ENCODE measurements at places on chromosomes 13 and 19. TPM values are rescaled to one million over a fixed set of nuclear protein-coding genes. Genes with fewer than 3 reads are reported as not detected.

- H3K4me1 ChIP-seq, result peaks cover 2% of the 10 kb centered on the region
- no peak for DNase-seq
- peaks cover 22% of the 10 kb centered on the region for H3K27me3 ChIP-seq
- H3K4me3 ChIP-seq, result no peak overlapping the region
- H3K27ac ChIP-seq, result no peak overlapping the region
Measured at GRCh38 chr13:25930653-25931052, 121.2 kb downstream of the SHISA2 start.

DNA sequence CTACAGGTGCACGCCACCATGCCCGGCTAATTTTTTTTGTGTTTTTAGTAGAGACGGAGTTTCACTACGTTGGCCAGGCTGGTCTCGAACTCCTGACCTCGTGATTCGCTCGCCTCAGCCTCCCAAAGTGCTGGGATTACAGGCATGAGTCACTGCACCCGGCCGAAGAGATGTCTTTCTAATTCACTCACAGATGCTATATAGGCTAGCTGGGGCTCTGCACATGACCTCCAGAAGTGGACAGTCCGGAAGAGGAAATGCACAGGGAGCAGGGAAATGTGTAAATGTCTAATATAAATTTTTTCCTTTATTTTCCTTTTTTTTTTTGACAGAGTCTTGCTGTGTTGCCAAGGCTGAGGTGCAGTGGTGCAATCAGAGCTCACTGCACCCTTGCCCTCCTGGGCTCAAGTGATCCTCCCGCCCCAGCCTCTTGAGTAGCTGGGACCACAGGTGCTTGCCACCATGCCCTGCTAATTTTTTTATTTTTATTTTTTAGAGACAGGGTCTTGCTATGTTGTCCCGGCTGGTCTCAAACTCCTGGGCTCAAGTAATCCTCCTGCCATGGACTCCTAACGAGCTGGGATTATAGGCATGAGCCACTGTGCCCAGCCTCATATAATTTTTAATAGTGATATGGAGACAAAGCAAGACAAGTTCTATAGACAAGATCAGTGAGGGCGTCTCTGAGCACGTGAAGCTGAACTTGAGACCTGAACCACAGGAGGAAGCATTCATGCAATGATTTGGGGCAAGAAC lies 8.4 kb downstream of the GIPC1 start:
- DNase-seq, result no peak
- no peak overlapping the region for H3K4me3 ChIP-seq
- H3K36me3 ChIP-seq, result peaks cover 19% of the 10 kb centered on the region
- no peaks in the 10 kb centered on the region for H3K4me1 ChIP-seq
- no peak overlapping the region for H3K27ac ChIP-seq
- H3K27me3 ChIP-seq, result no peaks in the 10 kb centered on the region

The AZU1 gene
- total RNA-seq, result 4.8 TPM

DNA sequence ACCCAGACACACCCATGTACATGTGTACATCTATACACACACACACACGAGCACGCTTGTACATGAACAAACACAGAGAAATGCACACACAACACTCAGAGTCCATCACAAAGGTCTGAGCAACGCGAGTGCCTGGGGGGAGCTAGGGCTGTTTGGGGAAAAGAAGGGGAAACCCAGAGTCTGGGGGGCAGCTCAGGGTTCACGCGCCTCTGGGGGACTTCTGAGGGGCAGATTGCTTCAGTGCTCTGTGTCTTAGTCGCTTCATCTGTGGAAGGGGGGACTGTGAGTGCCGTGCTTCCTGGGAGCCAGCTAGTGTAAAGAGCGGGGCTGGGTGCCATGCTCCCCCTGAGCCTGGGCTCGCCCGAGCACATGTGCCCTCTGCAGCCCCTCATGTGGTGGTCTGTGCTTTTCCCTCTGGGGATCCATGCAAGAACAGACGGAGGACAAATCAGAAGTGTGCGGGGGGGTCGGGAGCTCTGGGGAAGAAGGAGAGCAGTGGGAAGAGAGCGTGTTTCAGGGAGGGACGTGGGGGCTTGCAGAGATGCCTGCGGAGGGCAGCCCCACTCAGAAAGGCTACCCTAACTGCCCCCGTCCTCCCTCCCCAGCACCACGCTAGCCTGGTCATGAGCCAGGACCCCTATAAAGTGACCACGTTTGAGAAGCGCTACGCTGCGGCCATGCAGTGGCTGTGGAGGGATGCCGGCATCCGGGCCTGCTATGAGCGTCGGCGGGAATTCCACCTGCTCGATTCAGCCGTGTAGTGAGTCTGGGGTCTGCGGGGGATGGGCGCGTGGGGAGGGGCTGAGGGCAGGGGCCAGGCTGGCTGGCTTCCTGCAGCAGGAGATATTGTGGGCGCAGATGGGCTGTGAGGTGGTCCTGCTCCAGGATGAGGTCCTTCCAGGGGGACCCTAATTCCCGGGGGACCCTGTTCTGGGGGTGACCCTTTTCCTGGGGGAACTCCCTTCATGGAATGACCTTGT lies 14.0 kb downstream of the GNA15 start:
- H3K4me3 ChIP-seq, result no peak overlapping the region
- no peak for DNase-seq
- no peaks in the 10 kb centered on the region for H3K36me3 ChIP-seq
- no peak overlapping the region for H3K27ac ChIP-seq
- H3K27me3 ChIP-seq, result peaks cover 10% of the 10 kb centered on the region

The RXFP2 gene
- total RNA-seq, result not detected

The ATP4A gene
- total RNA-seq, result not detected

The TEX26 gene
- not detected for total RNA-seq

DNA sequence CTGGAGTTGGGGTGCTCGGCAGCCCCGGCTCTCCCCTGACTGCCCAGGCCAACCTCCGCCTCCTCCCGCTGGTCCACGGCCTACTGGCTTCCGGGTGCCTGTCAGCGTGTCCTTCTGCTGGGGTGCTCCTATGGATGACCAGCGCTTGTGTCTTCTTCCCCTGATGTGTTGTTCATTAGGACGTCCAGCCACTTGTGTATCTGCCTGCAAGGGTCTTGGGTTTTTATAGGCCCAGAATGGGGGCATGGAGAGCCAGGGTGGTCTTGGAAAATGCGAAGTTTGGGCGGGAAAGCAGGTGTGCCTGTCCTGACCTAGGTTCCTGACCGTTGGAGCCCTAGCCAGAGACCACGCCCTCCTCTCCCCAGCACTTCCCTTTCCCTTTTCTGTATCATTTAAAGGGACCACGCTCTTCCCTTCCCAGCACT lies 139.8 kb downstream of the SLITRK5 start:
- H3K27ac ChIP-seq, result no peak overlapping the region
- peaks cover 11% of the 10 kb centered on the region for H3K4me1 ChIP-seq
- H3K4me3 ChIP-seq, result no peak overlapping the region
- no peak for DNase-seq

DNA sequence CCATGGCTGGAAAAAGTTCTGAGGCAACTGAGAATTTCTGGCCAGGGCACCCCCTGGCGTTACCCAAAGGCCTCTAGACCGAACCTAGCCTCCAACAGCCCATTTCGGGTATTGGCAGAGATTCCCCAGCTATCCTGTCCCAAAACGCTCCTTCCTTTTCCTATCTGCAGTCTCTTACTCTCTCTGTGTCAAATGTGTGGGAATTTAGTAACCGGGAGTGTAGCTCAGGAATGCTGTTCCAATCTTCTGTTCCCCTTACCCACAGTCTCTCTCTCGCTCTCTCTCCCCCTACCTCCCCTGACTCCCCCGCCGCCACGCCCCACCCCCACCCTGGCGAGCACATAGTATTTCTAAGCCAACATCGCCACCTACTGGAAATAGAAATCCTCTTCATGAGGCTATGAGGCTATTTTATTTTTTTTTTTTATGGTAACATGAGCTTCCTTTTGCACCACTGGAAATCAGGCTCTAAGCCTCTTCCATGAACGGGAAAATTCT lies 27.0 kb downstream of the OXGR1 start:
- DNase-seq, result no peak
- no peaks in the 10 kb centered on the region for H3K27me3 ChIP-seq
- H3K36me3 ChIP-seq, result no peaks in the 10 kb centered on the region
- no peak overlapping the region for H3K27ac ChIP-seq

The GJB6 gene
- 3.1 TPM for total RNA-seq

The SIGLEC5 gene
- not detected for total RNA-seq

The DHDH gene
- 1.8 TPM for total RNA-seq

DNA sequence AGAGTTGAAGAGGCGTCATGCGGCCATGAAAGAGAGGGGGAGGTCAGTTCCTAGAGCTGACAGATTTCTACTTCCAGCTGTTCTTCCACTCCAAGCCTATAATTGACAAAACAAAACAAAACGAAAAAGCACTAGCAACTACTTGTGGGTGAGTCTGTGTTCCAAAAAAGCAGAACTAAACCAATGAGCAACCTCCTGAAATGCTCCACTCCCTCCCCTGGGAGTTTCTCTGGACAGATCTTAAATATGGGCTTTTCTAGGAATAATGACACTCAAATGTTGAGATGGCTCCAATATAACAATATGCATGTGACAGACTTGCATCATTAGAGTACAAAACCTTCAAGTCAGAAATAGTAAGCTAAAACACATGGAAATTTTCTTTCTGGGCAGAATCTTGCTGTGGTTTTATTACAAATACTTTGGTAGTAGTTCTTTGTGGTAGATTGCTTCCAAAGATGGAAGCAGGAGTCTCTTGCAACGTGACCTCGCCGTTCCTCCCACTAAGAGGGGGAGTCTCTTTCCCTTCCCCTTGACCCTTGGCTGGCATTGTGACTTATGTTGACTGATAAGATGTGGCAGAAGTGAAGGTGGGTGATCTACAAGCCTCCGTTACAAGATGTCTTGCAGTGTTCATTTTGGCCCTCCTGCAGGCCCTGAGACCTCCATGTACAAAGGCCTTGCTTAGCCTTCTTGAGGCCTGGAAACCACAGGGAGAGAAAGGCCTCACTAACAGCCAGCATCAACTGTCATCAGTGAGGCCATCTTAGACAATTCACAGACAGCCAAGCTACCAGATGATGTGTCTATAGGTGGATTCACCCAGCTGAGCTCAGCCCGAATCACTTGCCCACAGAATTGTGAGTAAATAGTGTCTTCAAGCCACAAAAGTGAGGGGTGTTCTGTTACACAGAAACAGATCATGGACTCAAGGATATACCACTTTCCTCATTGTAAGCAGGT lies 173.1 kb upstream of the RFC3 start:
- H3K27ac ChIP-seq, result no peak overlapping the region
- H3K4me3 ChIP-seq, result no peak overlapping the region
- H3K27me3 ChIP-seq, result no peaks in the 10 kb centered on the region
- peaks cover 38% of the 10 kb centered on the region for H3K4me1 ChIP-seq
- H3K36me3 ChIP-seq, result no peaks in the 10 kb centered on the region

The CYP4F2 gene
- not detected for total RNA-seq

The TUBA3C gene
- not detected for total RNA-seq

DNA sequence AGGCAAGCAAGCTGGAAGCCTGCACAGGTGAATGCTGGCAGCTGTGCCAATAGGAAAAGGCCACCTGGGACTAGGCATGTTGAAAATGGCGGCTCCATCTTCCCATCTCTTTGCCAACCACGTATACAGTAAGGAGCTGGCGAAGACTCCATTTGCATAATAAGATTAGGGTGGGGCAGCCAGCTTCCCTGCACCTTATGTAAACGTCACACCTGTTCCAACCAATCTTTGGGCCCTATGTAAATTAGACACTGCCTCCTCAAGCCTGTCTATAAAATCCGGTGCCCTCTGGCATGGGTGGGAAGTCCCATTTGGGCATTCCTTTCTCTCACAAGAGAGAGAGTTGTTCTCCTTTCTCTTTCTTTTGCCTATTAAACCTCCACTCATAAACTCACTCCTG lies 16.8 kb downstream of the ADGRE2 start:
- no peak overlapping the region for H3K4me3 ChIP-seq
- H3K36me3 ChIP-seq, result no peaks in the 10 kb centered on the region
- H3K4me1 ChIP-seq, result no peaks in the 10 kb centered on the region

GRCh38 chr19:57037556-57037955 lies 82.2 kb upstream of the USP29 start:
- no peak overlapping the region for H3K27ac ChIP-seq
- no peak overlapping the region for H3K4me3 ChIP-seq
- no peaks in the 10 kb centered on the region for H3K4me1 ChIP-seq
- peaks cover 12% of the 10 kb centered on the region for H3K36me3 ChIP-seq

- H3K4me1 ChIP-seq, result peaks cover 9% of the 10 kb centered on the region
- H3K27me3 ChIP-seq, result no peaks in the 10 kb centered on the region
- H3K36me3 ChIP-seq, result no peaks in the 10 kb centered on the region
- DNase-seq, result no peak
- no peak overlapping the region for H3K27ac ChIP-seq
Measured at GRCh38 chr19:53517114-53517741, 20.7 kb upstream of the ZNF331 start.

- DNase-seq, result no peak
- no peaks in the 10 kb centered on the region for H3K27me3 ChIP-seq
- no peak overlapping the region for H3K27ac ChIP-seq
- H3K4me3 ChIP-seq, result no peak overlapping the region
Measured at GRCh38 chr13:70736622-70737317, 628.5 kb upstream of the KLHL1 start.

The MUC16 gene
- 0.43 TPM for total RNA-seq

The CEACAM8 gene
- not detected for total RNA-seq

The ZNF723 gene
- not detected for total RNA-seq

The ZNF737 gene
- 46.8 TPM for total RNA-seq

The CD70 gene
- total RNA-seq, result not detected

- H3K4me1 ChIP-seq, result peaks cover 12% of the 10 kb centered on the region
- H3K27ac ChIP-seq, result peak overlapping the region; percentile 6
- H3K36me3 ChIP-seq, result no peaks in the 10 kb centered on the region
- DNase-seq, result no peak
- no peak overlapping the region for H3K4me3 ChIP-seq
Measured at GRCh38 chr13:28582892-28583240, 76.1 kb upstream of the POMP start.

DNA sequence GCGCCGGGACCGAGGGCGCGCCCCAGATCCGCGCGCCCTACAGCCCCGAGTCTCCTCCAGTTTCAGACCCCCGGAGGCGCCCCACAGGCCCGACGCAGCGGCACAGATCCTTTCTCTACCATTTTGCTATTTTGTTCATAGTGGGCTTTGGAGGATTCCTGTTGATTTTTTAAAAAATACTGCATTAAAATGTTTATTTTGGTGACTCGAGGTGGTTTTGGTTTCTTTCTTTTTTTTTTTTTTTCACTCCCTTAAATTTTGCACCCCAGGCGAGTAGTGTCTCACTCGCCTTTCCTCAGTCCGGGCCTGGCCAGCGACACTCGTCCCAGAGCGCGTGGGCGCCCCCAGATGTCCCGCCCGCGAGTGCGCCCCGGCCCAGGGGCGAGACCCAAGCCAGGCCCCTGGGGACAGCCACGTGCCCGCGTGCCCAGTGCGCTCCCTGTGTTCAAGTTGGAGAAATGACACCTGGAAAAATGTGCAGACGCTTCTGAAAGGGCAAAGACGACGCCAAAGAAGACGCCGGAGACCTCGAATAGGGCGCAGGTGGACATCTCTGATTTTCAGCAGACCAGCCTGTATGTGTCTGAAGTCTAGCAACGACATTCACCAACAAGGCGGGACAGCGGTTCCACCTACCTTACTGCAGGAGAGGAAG lies 471 bp upstream of the INSR start:
- peaks cover 10% of the 10 kb centered on the region for H3K4me1 ChIP-seq
- peak; percentile 53 for DNase-seq
- H3K27me3 ChIP-seq, result peaks cover 3% of the 10 kb centered on the region
- H3K4me3 ChIP-seq, result peak overlapping the region; percentile 75
- H3K36me3 ChIP-seq, result no peaks in the 10 kb centered on the region

The SHISA7 gene
- total RNA-seq, result 0.10 TPM

The KIRREL2 gene
- total RNA-seq, result 97.5 TPM

The PRKCG gene
- 6.5 TPM for total RNA-seq

- H3K36me3 ChIP-seq, result no peaks in the 10 kb centered on the region
- no peak for DNase-seq
- no peak overlapping the region for H3K4me3 ChIP-seq
- H3K27me3 ChIP-seq, result peaks cover 4% of the 10 kb centered on the region
- no peak overlapping the region for H3K27ac ChIP-seq
Measured at GRCh38 chr13:103948426-103948825, 882.2 kb upstream of the SLC10A2 start.
